ENCODE measurements at places on chromosomes 2 and 18.
A peak's percentile ranks its signal among the peaks of the same experiment; 100 is the strongest.

GRCh38 chr2:197399887-197400540 lies 34.8 kb downstream of the SF3B1 start:
- no peak for DNase-seq

DNA sequence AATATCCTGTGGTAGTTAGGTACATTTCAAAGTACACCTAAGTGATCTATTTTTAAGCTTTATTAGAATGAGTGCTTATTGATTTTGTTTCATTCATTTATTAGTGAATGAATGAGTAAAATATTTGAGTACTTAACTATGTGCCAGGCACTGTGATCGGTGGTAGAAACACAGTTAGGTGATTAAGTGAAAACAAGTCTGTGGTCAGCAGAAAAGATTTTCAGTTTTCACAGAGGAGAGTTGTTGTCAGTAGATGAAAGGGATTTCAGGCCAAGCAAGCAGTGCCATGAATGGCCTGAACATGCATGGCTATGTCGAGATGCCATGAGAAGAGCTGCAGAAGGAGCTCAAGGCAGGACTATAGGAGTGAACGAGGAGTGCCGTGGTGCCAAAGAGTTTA lies 85.9 kb downstream of the SPTBN1 start:
- DNase-seq, result no peak

- no peak for DNase-seq
Observed at GRCh38 chr2:8486141-8486540, 195.7 kb upstream of the ID2 start.

GRCh38 chr18:57270156-57270555 lies 82.2 kb upstream of the ST8SIA3 start:
- no peak for DNase-seq

GRCh38 chr2:233342301-233342700 lies 12.0 kb upstream of the DGKD start:
- no peak for DNase-seq

DNA sequence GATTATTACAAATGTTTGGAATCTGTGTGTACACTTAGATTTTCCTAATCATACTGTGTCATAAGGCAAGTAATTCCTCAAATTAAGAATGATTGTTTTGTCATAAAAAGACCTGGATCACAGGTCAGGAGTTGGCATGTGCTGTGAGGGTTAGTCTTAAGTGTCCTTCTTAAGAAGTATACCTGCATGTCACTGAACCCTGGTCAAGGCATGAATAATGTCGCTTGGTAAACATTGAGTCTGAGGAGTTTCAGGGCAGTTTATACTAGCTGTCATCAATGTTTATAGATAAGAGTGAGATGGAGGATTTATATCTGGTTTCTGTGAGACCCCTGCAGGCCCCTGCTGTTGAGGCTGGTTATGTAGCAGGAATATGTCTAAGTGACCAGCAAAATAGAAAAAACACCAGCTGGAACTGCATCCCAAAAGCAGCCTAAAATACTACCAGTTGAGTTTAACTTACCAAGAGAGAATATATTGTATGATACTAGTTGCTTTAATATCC lies 112.0 kb upstream of the NOSTRIN start:
- DNase-seq, result no peak

GRCh38 chr2:103451283-103451682 lies 689.5 kb downstream of the TMEM182 start:
- DNase-seq, result no peak

DNA sequence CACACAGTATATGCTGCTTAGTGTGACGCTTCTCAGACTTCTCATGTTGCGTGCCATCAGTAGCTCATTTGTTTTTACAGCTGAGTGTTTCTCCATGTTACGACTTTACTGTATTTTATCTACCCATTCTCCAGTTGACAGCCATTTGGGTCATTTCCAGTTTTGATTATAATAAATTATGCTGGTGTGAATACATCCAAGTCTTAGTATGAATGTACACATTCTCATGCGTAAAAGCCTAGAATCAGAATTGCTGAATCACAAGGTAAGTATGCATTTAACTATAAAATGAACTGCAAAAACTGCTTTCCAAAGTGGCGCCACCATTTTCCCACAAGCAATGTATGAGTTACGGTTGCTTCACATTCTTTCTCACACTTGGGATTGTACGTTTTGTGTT lies 184.2 kb upstream of the SLC35G4 start:
- DNase-seq, result no peak

DNA sequence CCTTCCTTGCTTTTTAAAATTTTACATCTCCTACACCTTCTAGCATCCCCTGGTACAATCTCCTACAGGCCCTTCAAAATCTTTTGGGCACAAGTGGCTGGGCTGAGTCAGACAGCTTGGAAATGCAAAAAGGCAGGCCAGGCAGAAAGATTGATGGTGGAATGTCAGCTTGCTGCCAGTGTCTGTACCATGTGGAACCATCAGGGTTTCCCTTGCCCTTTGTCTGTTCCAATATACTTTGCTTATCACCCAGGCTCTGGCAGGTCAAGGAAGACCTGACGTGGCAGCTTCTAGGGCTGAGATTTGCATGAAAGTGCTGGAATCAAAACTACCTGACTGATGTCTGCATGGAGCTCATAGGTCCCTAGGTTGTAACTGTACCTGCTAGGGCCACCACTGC lies 33.3 kb downstream of the GPR39 start:
- no peak for DNase-seq

GRCh38 chr2:3959372-3959771 lies 256.0 kb downstream of the DCDC2C start:
- DNase-seq, result no peak

GRCh38 chr2:152175012-152175367 lies 573 bp downstream of the STAM2 start:
- no peak for DNase-seq

GRCh38 chr2:64312622-64313397 lies 141.2 kb upstream of the LGALSL start:
- DNase-seq, result no peak

GRCh38 chr2:64819774-64820688 lies 166.3 kb upstream of the SERTAD2 start:
- DNase-seq, result no peak

- DNase-seq, result no peak
Observed at GRCh38 chr2:157769856-157770255, 106.3 kb downstream of the ACVR1 start.

- peak; percentile 58 for DNase-seq
Observed at GRCh38 chr2:175690113-175690837, 311.8 kb downstream of the LNPK start.

DNA sequence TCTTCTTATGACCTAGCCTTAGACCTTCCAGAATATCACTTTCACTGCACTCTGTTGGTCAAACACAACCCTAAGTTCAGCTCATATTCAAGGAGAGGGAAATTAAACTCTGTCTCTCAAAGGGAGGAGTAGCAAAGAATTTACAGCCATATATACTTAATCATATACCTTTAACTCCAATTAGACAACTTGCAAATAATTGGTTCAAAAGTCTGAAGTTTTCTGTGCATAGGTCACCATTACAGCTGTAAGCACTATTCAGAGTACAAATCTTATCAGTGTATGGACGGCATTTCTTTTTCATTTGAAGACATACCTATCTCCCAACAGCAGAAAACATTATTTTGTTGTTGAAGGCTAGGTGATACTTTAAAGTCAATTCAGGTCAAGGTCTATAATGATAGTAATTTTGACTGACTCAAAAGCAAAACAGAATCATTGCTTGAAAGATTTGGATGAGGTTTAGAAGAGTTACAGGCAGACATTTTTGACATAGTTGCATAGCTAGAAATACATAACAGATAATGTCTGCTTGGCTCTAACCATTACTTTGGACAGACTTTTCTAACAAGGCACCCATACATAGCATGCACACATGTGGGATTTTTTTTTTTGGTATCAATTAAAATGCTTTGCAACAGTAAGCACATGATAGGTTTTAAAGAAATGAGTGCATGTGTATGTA lies 131.5 kb downstream of the CPS1 start:
- no peak for DNase-seq

DNA sequence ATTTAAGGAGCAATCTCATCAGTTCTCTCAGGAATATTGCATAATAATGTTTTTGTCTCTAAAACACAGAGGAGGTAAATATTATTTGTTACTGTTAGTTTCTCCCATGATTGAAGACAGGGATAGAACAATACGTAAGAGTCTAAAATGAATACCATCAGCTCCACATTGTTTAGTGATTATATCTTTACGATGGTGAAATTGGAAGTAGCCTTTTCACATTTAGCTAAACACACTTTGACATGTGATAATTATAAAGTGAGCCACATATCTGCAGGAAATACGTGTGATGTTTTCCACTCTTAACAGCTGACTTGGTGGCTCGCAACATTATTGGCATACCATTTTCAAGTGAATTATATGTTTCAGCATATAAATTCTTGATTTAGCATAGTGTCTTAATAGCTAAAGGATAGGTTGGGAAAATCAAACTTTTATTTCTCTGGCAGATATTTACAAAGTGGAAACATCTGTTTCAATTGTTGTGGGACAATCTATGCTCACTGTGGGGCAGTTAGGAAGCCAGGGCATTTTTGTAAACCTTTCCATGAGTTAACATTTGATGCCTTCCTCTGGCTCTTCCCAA lies 208.1 kb upstream of the RASGRP3 start:
- peak; percentile 50 for DNase-seq

- DNase-seq, result no peak
Observed at GRCh38 chr18:41537666-41538065, 417.4 kb upstream of the PIK3C3 start.

- no peak for DNase-seq
Observed at GRCh38 chr2:100071335-100072043, 70.9 kb downstream of the AFF3 start.

DNA sequence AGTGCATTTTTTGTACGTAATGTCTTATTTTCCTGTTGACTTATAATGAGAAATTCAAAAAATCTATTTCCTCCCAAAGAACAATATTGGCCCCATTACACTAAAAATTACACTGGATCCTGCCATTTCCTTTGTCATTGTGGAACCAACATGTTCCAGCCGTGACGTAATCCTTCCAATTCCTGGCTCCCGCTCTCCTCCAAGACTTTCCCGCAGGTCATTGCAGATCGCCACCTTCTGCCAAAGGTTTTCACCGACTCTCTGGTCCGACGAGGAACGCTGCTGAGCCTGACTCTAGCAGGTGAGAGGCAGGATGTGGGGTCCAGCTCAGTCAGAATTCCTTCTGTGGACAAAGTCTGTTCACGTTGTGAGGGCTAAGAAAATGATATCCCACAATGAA lies 38.0 kb downstream of the PTGR3 start:
- DNase-seq, result no peak

GRCh38 chr2:46874236-46874929 lies 41.2 kb downstream of the MCFD2 start:
- DNase-seq, result no peak

DNA sequence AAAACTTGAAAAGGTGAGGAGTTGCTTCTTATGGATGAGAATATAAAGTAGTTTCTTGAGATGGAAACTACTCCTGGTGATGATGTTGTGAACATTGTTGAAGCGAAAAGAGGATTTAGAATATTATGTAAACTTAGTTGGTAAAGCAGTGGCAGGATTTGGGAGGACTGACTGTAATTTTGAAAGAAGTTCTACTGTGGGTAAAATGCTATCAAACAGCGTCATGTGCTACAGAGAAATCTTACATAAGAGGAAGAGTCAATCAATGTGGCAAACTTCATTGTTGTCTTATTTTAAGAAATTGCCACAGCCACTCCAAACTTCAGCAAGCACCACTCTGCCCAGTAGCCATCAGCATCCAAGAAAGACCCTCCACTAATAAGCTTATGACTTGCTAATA lies 112.9 kb upstream of the ZEB2 start:
- no peak for DNase-seq

- DNase-seq, result no peak
Observed at GRCh38 chr2:147715807-147716206, 129.0 kb upstream of the ACVR2A start.

- no peak for DNase-seq
Observed at GRCh38 chr2:213551526-213551925, 267.3 kb downstream of the SPAG16 start.

GRCh38 chr18:8999872-9000271 lies 102.6 kb upstream of the NDUFV2 start:
- no peak for DNase-seq

- DNase-seq, result no peak
Observed at GRCh38 chr18:2847317-2848246, 776 bp downstream of the EMILIN2 start.

- no peak for DNase-seq
Observed at GRCh38 chr2:15893689-15894480, 46.5 kb upstream of the MYCN start.

DNA sequence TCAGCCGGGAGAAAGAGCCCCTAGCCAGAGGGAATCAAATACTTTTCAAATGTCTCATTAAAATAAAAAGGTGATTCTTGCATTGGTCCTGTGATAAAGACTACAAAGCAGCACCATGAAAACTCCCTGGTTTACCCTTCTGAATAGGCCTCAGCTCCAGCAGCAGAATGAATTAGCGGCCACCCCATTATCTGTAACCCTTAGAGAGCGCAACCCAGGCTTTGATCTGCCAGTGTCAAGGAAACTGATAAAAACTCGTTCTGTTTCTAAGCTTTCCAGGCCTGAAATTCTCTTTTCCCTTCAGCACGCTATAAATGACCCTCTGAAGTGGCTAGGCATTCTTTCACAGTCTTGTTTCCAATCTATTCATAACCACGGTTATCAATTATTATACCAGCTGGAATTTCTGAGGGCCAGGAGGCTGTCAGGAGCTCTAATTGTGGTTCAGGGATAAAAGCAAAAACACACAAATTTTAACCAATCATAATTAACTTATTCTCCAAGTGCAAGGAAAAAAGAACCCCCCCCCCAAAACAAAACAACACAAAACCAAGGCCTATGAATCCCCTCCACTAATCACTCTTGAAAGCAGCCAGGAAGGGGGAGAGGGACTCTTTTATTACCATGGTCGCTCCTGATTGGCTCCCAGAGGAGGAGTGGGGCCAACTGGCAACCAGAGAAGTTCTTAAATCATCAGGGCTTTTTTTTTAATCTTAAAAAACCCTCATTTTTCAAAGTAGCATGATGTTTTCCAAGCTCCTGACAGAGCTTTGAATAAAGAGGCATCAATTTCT lies 258.9 kb downstream of the CYRIA start:
- DNase-seq, result no peak
